MV-4-11 (cell line): ENCODE measurements at places on chromosomes 5 and 9.
A peak's percentile ranks its signal among the peaks of the same experiment; 100 is the strongest.

- DNase-seq, result no peak
Observed at GRCh38 chr5:89071101-89071940, 188.3 kb upstream of the MEF2C start.

- peak; percentile 37 for DNase-seq
Observed at GRCh38 chr5:172052450-172053236, 46.2 kb upstream of the FBXW11 start.

GRCh38 chr5:135248801-135249231, 150.2 kb downstream of the MACROH2A1 start:
- DNase-seq, result no peak

- DNase-seq, result peak; percentile 6
Observed at GRCh38 chr5:92908952-92909601, 671.9 kb downstream of the NR2F1-AS1 start.

GRCh38 chr9:95043826-95044225, 273.7 kb downstream of the FANCC start:
- DNase-seq, result no peak

DNA sequence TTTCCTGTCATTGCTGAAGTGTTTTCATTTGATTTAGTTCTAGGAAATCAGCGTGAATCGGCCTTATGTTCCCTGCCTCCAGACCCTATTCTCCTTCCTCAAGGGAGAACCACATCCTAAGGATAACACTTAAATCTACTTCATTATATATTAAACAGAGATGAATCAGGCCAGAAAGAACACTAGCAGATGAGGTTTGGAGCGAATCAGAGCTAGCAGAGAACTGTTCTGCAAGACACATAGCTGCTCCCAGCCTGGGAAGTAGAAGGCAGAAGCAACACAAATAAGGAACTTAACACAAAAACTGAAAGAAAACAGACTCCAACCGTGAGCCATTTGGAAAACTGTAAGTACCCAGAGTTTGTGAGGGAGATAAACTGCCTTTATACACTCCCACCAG, 718.2 kb downstream of the SEMA5A start:
- no peak for DNase-seq

GRCh38 chr9:131937451-131937850, 142.2 kb downstream of the MED27 start:
- DNase-seq, result no peak

- DNase-seq, result no peak
Observed at GRCh38 chr5:142537938-142538337, 148.0 kb downstream of the FGF1 start.

DNA sequence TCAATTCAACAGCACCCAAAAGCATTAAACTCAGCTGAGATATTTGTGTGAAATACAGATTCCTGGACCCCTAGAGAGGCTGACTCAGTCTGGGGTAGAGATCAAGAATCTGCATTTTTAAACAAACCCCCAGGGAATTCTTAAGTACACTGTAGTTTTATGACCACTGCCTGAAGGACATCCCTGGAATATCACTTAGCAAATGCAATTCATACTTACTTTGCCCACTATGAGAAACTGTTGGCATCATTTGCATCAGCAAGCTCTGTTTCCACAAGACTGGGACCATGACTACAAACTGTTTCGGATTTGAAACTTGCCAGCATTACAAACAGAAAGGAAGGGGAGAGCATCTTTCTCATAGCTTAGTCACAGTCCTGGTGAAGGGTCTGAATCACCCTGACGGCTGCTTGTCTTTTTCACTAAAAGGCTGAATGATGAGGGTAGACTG, 63.7 kb downstream of the MLLT3 start:
- DNase-seq, result no peak

DNA sequence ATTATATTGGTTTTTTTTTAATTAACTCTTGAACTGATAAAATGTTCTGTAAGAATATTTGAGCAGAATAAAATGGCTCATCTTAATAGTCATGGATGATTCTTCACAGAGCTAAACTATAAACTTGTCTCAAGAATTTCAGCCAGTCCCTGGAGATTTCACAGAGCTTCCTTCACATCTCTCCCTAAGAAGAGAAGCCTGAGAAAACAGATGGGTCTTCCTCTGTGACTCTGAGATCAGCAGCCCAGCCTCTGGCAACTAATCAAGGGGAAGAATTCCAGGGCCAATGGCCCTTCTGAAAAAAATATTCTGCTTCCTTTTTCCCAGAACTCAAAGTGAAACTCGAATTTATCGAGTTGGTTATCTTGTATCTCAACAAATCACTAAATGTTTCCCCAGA, 122.2 kb upstream of the ITGA1 start:
- DNase-seq, result no peak

GRCh38 chr9:120736881-120737280, 22.6 kb upstream of the MEGF9 start:
- peak; percentile 26 for DNase-seq

DNA sequence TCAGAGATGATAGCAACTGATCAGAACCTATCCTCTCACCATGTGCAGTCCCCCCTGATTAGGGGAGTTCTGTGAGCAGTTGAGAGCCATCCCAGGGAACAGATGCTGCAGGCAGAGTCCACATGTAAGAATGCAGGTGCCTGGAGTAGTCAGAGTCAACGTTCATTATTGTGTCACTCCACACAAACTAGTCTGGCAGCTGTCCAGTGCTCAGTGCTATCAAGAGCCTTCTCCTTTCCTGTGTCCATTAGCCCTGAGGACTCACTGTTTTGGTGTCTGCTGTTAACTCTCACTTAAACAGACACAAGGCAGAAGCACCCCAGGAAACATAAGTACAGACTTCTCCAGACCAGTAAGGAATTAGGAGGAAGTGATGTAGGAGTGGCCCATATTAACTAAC, 2.5 kb downstream of the SH3TC2 start:
- peak; percentile 50 for DNase-seq

GRCh38 chr5:76855961-76856360, 6.1 kb downstream of the S100Z start:
- DNase-seq, result peak; percentile 90

- peak; percentile 37 for DNase-seq
Observed at GRCh38 chr9:21465859-21466518, 16.1 kb downstream of the IFNE start.

GRCh38 chr5:150035139-150035895, 34.8 kb downstream of the HMGXB3 start:
- DNase-seq, result peak; percentile 78

DNA sequence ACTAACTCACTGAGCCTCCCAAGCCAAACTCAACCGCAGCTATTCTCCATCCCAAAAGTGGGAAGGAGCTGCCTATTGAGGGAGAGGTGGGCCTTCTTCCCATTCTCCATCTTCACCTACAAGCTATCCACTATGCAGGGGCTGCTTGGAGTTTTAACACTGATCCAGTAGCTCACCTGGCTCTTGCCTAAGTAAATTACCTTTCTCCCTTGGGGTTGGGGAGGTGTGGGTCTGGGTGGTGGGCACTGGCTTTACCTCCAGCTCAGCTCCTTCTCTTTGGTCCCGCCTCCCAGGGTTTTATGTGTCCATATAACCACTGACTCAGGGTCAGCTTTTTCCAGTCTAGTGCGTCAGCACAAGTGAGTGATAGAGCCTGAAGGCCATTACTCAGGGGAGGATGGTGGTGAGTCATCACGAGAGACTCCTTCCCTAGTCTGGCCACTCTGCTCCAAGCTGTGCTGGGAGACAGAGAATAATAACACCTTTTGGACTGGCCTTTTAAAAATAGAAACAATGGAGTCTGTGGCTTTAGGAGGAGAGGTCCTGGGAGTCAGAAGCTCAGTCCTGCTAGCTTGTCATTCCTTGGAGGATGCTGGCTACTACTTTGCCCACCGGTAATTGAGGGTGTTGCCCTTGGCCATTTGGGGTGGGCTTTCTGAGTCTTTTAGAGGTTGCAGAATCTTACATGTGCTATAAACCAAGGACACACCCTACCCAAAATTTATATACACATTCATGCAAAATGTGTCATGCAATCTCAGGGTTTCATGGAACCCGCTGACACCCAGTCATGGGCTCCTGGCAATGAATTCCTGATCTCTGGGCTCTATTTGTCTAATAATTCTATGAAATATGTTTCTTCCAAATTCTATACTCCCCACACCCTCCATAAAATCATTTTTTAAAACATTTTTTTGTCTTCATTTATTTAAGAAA, 35.6 kb upstream of the ATP6V1G1 start:
- DNase-seq, result peak; percentile 40

DNA sequence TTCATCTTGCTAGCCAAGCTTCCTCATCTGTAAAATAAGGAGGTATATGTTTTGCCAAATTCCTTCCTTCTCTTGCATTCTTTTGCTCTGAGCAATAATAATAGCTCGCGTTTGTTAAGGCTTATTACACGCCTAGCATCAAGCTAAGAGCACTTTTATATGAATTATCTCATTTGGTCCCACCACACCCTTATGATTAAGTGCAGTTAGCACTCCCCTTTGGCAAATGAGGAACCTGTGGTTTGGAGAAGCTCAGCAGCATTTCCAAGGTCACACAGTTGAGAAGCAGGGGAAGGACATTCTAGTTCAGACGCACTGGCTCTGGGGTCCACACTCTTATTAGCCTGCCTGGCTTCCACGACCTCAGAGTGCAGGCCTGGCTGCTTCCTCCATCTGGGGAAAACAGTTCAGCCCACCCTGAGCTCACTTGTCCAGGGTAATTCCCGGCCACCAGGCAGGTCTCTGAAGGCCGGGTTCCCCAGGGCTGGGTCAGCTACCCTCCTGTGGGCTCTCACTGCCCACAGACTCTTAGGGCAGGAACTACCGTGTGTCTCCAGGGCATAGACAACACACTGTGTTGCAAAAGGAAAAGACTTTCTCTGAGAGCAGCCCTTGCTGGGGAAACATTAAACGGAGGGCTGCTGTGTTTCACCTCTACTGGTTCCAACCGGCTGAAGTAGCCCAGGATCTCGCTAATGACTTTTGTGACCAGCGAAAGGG, 9.9 kb upstream of the FBP1 start:
- DNase-seq, result peak; percentile 91

DNA sequence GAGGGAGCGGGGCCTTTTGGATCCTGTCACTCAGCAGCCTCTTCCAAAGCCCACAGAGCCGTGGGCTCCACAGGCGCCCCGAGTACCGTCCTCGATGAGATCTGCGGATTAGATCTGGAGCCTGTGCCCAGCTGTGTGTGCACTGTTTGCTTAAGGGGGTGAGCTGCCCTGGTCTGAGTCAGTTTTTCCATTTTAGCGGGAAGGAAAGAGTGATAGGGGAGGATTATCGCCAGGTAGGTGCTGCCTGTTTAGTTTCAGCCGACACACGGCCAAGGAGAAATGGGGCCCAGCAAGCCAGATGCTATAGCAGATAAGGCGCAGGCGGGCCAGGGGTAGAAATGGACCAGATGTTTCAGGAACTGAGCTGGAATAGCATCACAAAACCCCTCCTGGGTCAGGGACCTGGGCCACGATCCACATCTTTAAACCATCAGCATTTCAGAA, 18.1 kb downstream of the COL5A1 start:
- no peak for DNase-seq

DNA sequence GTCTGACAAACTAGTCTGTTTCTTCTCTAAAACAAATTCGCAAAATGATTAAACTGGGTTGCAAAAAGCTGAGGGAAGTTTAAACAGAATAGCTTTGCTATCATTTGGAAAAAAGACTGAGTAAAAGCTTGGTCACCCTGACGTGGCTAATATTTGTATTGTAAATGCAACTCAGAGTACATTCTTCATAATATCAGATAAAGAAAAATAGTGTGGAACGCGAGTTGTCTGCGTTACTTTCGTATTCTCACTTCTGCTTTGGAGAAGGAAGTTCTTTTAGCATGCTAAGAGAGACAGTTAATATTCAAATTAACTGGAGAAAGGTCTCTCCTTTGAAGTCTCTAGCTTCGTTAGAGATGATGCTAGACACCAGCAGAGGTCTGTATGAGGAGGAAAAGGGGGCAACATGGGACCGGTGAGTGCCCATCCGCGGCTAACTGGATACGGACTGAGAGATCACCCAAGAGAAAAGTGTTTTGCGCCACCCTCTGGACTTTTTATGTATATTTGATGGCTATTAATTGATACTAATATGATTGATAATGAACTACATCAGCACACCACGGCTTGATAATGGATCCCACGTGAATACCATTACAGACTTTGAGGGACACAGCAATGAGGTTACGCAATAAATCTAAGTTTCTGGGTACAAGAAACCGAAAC, 2.9 kb upstream of the CNTRL start:
- DNase-seq, result peak; percentile 90

DNA sequence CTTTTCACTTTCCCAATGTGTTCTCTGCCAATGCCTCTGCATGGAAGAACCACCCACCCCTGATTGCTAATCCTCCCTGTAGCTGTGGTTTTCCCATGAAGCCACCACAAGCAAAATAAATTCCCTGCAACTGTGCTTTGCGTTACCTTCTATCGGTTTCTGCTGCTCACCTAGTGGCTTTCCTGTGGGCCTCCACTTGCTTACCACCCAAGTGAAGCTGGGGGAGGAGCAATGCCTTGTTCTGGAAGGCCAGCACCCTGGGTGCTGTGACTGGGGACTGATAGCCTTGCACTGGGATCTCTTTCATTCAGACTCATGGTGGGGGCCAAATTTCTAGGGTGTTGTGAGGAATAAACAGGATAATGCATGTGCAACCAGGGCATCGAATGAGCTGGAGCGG, 56.3 kb upstream of the GDNF start:
- no peak for DNase-seq

- peak; percentile 82 for DNase-seq
Observed at GRCh38 chr9:34379334-34380033, 2.8 kb upstream of the MYORG start.

DNA sequence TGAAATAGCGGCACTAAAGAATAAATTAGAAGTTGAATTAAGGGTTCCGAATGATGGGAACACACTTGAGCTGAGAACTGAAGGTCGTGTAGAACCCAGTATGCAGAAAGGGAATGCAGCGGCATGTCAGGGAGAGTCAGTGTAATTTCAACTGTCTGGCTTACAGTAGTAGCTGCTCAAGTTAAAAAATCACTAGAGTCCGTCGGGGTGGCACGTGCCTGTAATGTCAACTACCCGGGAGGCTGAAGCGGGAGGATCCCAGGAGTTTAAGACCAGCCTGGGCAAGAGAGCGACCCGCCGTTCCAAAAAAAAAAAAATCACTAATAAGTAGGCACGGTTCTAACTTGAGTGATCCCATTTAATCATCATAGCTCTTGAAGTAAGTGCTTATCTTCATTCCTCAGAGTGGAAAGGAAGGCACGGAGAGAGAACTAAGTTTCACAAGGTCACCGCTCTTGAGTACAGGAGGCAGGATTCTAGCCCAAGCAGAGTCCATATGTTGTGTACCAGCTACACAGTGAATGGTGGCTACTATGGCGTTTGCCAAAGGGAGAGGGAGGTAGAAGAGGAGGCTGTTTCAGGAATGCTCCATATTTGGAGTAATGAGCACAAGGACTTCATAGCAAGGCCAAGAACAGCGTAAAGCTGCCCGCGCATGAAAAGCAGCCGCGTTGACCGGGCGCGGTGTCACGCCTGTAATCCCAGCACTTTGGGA, 831 bp downstream of the RMRP start:
- DNase-seq, result no peak
